Stimulated activated CD8-positive, alpha-beta memory T cell treated with anti-CD3 and anti-CD28 coated beads, Interleukin-4, amount 100 ng/mL, for 1 hour (primary cell): ENCODE measurements at places on chromosomes 2 and 18.

GRCh38 chr2:202084265-202084664 is 11.2 kb downstream of the KIAA2012 start:
- no peak for DNase-seq

GRCh38 chr18:63261029-63261428 is 58.5 kb downstream of the BCL2 start:
- no peak for DNase-seq

- no peak for DNase-seq
These were observed 17.8 kb downstream of the NCOA1 start for GRCh38 chr2:24508878-24509277.

GRCh38 chr2:241248897-241249296 is 60.4 kb downstream of the ANO7 start:
- no peak for DNase-seq

- no peak for DNase-seq
These were observed 29.4 kb downstream of the PLEKHM3 start for GRCh38 chr2:207995887-207996286.

DNA sequence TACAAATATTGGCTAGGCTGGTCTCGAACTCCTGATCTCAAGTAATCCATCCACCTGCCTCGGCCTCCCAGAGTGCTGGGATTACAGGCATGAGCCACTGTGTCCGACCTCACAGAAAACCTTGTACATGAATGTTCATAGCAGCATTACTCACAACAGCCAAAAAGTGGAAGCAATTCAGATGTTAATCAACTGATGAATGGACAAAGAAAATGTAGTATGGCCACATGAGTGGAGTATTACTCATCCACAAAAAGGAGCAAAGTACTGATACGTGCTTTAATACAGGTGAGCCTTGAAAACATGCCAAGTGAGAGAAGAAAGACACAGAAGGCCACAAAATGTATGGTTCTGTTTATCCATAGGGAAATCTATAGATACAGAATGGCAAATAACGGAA is 20.6 kb downstream of the CEP192 start:
- no peak for DNase-seq

GRCh38 chr2:178998539-178998938 is 51.4 kb downstream of the CCDC141 start:
- DNase-seq: no peak

- DNase-seq: no peak
These were observed 66.0 kb downstream of the DIS3L2 start for GRCh38 chr2:232027530-232027929.

- DNase-seq: no peak
These were observed 7.5 kb upstream of the TUBA4A start for GRCh38 chr2:219261024-219261855.

DNA sequence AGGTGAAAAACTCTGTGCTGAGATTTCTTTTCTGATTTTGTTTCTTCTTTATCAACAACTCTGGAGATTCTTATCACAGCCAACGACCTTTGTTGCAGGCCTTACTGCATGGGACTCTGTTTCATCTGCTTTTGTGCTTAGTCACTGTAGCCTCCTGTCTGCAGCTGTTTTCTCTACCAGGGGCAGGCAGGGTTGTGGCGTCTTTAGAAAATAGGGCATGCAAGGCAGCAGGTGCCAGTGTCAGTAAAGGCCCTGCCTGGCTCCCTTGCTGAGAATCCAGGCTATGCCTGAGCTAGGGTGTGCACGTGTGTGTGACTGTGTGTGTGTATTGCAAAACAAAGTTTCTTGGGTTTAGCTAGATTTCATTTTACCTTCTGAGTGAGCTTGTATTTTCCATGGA is 14.6 kb upstream of the SLC9A2 start:
- DNase-seq: no peak

- no peak for DNase-seq
These were observed 164.8 kb downstream of the RIT2 start for GRCh38 chr18:42950732-42951131.

DNA sequence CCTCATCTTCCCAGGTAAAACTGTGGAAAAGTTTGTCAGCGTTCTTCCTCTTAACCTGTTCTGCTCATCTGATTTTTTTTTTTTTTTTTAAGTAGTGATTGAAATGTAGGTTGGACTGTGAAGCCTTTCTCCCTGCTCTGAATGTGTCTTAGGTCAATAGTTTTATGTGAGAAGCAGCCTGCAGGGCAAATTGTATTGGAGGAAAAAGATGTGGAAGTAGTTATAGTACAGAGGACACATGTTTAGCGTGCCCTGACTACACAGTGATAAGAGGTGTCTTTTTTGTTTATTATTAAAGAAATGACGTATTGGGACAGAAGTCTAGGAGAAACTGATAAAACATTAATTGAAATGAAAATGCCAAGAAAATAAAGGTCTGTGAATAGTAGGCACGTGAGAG is 1.5 kb downstream of the MTA3 start:
- no peak for DNase-seq

DNA sequence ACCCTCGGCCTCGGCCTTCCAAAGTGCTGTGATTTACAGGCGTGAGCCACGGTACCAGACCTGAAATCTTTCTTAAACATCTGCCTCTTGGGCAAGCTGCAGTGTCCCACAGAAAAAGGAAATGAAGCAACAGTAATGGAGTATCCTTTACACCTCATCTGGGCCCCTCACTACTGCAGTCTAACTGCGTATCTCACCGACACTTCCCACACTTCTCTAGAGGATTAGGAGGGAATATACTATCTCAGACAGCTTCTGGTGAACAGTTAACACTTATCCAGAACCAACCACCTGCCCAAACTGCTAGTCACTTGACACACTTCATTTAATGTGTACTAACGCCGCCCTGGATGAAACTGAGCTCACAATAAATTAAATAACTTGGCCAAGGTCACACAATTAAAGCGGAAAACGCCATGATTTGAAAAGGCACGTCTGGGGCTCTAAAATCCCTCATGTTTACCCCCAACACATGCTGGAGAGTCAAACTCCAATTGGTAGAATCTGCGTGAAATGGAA is 993 bp downstream of the COX7A2L start:
- no peak for DNase-seq
